ENCODE measurements at places on chromosomes 6 and 20. TPM values are rescaled to one million over a fixed set of nuclear protein-coding genes. Genes with fewer than 3 reads are reported as not detected.

The MYT1 gene
- 0.24 TPM for total RNA-seq

The MRPS10 gene
- total RNA-seq, result 12.5 TPM

The IPCEF1 gene
- 4.4 TPM for total RNA-seq

The ADGB gene
- not detected for total RNA-seq

The MROH8 gene
- total RNA-seq, result 1.8 TPM

The RSPO3 gene
- total RNA-seq, result 0.14 TPM

The BPIFA1 gene
- not detected for total RNA-seq

The PBOV1 gene
- not detected for total RNA-seq

The PLCB4 gene
- total RNA-seq, result 0.56 TPM

The MUCL3 gene
- not detected for total RNA-seq

The NINL gene
- total RNA-seq, result 9.0 TPM

The BEND3 gene
- 1.4 TPM for total RNA-seq

The GPR31 gene
- total RNA-seq, result not detected

- DNase-seq, result no peak
Measured at GRCh38 chr20:5974531-5974930, 24.1 kb downstream of the MCM8 start.

- no peak for DNase-seq
Measured at GRCh38 chr6:17006543-17006942, 95.3 kb upstream of the STMND1 start.

DNA sequence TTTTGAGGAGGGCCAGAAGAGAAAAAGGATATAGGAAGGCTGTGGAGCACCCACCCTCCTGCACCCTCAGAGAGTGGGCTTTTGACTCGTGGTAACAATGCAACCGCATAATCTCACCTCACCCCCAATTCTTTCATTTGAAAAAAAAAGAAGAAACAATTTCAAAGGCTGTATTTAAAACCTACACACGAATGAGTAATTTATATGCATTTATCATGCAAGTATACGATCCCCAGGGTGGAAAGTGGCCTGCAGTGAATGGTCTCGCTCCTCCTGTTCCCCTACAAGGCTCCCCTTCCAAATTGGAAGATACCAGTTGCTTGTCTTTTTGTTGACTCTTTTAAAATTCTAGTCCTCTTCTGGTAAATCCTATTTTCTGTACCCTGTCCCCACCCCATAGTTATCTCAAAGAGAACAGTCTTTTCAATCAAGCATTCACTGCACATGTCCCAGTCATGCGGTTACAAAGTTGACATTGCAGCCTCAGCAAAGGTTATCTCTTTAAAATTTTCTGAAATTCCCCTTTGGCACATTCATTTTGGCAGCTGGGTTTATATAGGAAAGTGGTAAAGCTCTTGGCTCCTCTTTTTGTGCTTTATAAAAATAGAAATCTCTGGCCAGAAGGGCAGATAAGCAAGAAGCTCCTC lies 110.6 kb downstream of the ARID1B start:
- DNase-seq, result no peak

DNA sequence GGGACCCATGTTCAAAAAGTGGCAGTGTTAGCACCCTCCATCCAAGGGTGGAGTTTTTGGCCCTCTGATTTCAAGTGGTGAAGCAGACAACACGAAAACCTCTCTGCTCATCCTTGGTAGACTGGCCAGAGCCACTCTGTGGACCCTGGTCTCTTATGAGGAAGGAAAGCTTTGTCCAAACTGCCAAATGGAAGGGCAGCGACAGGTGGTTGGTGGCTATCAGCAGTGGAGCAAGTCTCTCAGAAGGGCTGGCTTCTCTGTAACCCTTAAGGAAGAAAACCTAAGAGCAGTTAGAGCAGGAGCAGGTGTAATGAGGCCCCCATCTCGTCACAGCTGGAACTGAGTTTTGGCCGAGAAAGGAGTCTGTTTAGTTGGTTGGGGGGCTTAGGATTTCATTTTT lies 155.8 kb downstream of the SLC16A10 start:
- DNase-seq, result no peak

GRCh38 chr20:36402708-36403107 lies 96.6 kb downstream of the DLGAP4 start:
- no peak for DNase-seq

DNA sequence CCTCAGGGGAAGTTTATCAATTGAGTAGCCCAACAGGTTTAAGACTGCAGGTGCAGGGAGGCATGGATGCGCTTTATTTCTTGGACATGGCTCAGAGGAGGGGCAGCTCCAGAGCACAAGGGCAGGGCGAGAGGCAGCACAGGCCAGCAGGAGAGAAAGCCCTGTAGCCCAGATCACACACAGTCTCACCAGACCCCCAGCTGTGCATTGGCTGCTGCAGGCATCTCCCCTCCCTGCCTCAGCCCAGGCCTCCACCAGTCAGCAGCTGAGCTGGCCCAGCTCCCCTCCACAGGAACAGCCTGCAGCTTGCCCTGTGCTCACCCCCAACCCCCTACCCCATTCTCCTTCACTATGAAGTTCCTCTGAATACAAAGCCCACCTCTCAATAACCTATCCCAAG lies 24.7 kb downstream of the MRPL14 start:
- no peak for DNase-seq

DNA sequence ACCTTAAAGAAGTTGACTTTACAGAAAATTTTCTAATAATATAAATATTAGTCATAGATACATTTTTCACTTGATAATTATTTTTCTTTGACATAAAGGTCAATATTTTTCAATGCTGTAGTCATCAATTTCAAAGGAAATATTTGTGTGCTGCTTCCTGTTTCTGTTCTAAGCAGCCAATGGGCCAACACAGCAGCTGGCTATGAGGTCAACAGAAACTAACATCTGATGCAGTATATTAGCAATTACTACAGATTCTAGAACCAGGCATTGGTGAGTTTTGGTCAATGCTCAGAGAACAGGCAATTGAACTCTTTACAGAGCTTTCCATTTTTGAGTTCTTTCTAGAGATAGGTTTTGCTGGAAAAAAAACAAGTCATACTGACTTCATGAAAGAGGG lies 669.6 kb upstream of the NRSN1 start:
- DNase-seq, result no peak

- DNase-seq, result no peak
Measured at GRCh38 chr6:112199001-112199403, 55.4 kb downstream of the LAMA4 start.

GRCh38 chr6:17431581-17431980 lies 38.2 kb downstream of the CAP2 start:
- DNase-seq, result no peak

Measured in pancreas (tissue), 10 donors.